ENCODE measurements at places on chromosomes 2 and 18. TPM values are rescaled to one million over a fixed set of nuclear protein-coding genes. Genes with fewer than 3 reads are reported as not detected.

GRCh38 chr2:191386938-191387536 lies 141.8 kb downstream of the MYO1B start:
- H3K4me1 ChIP-seq = peaks cover 10% of the 10 kb centered on the region
- H3K27me3 ChIP-seq = no peaks in the 10 kb centered on the region
- DNase-seq = no peak
- no peak overlapping the region for H3K4me3 ChIP-seq
- H3K27ac ChIP-seq = no peak overlapping the region
- H3K36me3 ChIP-seq = no peaks in the 10 kb centered on the region

- H3K4me1 ChIP-seq = no peaks in the 10 kb centered on the region
- H3K4me3 ChIP-seq = no peak overlapping the region
- no peak overlapping the region for H3K27ac ChIP-seq
- H3K27me3 ChIP-seq = no peaks in the 10 kb centered on the region
- no peak for DNase-seq
These were observed 516.8 kb downstream of the ADCYAP1 start for GRCh38 chr18:1421502-1421901.

GRCh38 chr2:175004730-175004979 lies 526 bp downstream of the CHN1 start:
- no peak for DNase-seq
- no peaks in the 10 kb centered on the region for H3K36me3 ChIP-seq
- no peaks in the 10 kb centered on the region for H3K27me3 ChIP-seq
- peak overlapping the region; percentile 57 for H3K4me3 ChIP-seq
- H3K27ac ChIP-seq = no peak overlapping the region
- no peaks in the 10 kb centered on the region for H3K4me1 ChIP-seq

- no peaks in the 10 kb centered on the region for H3K4me1 ChIP-seq
- no peak overlapping the region for H3K27ac ChIP-seq
- no peaks in the 10 kb centered on the region for H3K36me3 ChIP-seq
- no peak for DNase-seq
- no peak overlapping the region for H3K4me3 ChIP-seq
These were observed 190.7 kb upstream of the CCDC68 start for GRCh38 chr18:55149994-55150393.

GRCh38 chr2:109182426-109182825 lies 53.4 kb downstream of the SH3RF3 start:
- DNase-seq = no peak
- no peaks in the 10 kb centered on the region for H3K36me3 ChIP-seq
- no peaks in the 10 kb centered on the region for H3K27me3 ChIP-seq
- no peaks in the 10 kb centered on the region for H3K4me1 ChIP-seq

DNA sequence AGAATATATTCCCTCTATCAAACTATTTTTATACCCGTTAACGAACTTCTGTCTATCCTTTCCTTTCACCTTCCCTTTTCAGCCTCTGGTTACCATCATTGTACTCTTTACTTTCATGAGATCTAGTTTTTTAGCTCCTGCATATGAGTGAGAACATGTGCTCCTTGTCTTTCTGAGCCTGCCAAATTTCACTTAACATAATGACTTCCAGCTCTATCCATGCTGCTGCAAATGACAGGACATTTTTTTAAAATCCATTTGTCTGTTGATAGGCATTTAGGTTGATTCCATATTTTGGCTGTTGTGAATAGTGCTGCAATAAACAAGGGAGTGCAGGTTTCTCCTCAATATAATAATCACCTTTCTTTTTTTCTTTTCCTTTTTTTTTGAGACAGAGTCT lies 8.2 kb upstream of the CCDC195 start:
- no peak overlapping the region for H3K4me3 ChIP-seq
- H3K27ac ChIP-seq = no peak overlapping the region
- H3K27me3 ChIP-seq = no peaks in the 10 kb centered on the region
- DNase-seq = no peak
- H3K4me1 ChIP-seq = no peaks in the 10 kb centered on the region

DNA sequence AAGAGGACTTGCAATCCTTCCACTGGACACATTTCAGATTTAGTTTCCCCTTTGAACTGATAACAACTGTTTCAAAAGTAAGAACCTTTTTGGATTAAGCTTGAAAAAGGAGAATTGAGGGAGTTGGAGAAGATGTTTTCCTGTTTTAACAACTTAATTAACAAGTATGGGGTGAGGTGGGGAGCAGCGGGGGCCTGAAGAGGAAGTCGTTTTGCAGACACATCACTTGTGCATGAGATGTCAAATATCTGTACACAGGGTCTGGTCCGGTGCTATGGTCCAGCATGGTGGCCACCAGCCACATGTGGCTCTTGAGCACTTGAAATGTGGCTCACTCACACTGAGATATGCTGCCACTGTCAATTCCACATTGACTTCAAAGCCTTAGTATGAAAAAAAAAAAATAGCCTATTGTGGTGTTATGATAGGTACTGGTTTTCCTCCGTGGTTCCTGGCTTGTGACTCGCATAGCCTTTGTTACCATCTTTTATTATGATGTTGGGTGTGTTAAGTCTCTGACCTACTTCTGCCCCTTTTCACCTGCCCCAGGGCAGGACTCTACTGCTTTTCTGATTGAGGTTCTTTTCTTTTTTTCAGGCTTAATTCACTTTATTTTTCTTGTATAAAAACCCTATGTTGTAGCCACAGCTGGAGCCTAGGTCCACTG lies 205.5 kb downstream of the BCL2 start:
- H3K27ac ChIP-seq = no peak overlapping the region
- H3K27me3 ChIP-seq = no peaks in the 10 kb centered on the region
- DNase-seq = no peak
- no peaks in the 10 kb centered on the region for H3K36me3 ChIP-seq

- no peak overlapping the region for H3K27ac ChIP-seq
- no peaks in the 10 kb centered on the region for H3K4me1 ChIP-seq
- no peak for DNase-seq
- H3K36me3 ChIP-seq = no peaks in the 10 kb centered on the region
These were observed 174.6 kb upstream of the ALPP start for GRCh38 chr2:232203936-232204335.

DNA sequence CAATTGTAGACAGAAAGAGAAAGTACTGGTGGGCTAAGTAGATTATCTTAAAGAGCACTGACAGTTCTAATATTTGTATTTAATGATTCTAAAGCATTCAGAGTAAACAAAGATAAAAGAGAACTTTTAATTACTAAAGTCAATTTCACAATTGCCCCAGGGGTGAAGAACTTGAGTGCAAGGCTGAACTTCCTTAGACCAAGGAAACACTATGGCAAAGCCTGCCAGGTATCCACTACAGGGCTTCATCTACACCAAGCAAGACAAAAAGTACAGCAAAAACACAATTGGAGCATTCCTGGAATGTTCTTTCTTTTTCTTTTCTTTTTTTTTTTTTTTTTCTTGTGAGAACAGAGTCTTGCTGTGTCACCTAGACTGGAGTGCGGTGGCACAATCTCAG lies 46.9 kb upstream of the NDUFV2 start:
- peaks cover 9% of the 10 kb centered on the region for H3K4me1 ChIP-seq
- no peak overlapping the region for H3K4me3 ChIP-seq
- H3K36me3 ChIP-seq = no peaks in the 10 kb centered on the region
- H3K27ac ChIP-seq = no peak overlapping the region
- no peak for DNase-seq
- no peaks in the 10 kb centered on the region for H3K27me3 ChIP-seq

DNA sequence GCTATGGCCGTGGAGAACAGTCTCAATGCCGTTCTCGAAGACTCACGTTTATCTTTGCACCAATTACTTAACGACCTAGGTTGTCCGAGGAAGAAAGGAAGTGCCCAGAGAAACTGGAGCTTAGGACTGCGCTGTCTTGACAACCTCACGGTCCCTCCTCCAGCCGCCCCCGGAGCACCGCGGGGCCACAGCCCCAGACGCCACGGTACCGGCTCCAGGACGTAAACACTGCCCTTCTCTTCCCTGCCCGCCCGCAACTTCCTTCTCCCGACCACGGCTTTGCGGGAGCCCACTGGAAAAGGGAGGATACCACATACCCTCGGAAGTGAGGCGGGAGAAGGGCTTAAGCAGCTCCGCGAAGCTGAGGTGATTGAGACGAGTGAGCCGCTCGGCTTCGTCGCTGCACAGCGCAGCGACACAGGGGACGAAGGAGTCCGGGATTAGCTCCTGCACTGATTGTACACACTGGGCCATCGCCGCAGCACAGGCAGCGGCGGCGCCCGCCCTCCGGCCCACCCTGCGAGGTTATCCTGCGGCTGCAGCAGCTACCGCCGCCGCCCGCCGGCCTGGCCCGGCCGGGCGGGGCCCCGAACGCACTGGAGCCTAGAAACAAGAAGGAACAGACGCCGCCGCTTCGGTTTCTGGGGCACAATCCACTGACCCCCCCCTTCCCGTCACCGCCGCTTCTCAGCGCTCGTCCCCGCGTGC lies 483 bp downstream of the TRAPPC8 start:
- peak overlapping the region; percentile 79 for H3K4me3 ChIP-seq
- no peaks in the 10 kb centered on the region for H3K4me1 ChIP-seq
- no peak for DNase-seq
- H3K36me3 ChIP-seq = no peaks in the 10 kb centered on the region

Gene MAP3K19
- not detected for total RNA-seq

Gene SLC25A12
- total RNA-seq = 5.3 TPM

Gene REEP1
- 14.9 TPM for total RNA-seq

Data from Caco-2 (cell line).